ENCODE measurements at places on chromosomes 1 and 21. TPM values are rescaled to one million over a fixed set of nuclear protein-coding genes. Genes with fewer than 3 reads are reported as not detected.

DNA sequence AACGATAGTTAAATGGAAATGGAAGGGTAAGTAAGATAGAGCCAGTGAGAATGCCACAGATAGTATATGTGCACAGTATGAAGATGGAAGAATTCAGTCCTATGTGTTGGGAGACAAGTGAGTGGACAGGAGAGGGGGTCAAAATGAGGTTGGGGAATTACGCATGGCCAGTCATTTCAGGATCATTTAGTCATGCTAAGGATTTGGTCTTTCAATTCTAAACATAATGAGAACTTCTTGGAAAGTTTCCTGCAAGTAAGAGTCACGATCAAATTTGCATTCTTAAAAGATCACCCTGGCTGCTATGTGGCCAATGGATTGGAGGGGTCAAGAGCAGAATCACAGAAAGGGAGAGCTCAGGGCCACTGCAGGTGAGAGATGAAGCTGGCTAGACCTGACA, 64.0 kb upstream of the KCNK2 start:
- no peak for DNase-seq

DNA sequence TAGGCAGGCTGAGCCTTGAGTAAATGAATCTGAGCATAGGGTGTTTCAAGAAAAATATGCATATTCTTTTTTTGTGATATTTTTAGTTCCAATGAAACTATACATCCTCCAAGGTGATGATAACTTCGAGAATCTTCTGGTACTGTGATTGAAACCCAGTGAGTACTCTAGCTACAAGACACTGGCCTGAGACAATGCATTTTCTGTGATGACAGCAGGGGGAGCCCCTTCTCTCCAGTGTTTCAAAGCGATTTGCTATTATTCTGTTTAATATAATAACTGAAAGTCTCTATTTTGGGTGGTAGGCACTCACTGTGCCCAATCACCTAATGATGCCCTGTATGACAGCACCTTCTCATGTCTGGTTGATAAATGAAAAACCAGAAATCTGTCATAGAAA, 12.1 kb downstream of the IRF2BP2 start:
- no peak for DNase-seq

GRCh38 chr1:240586006-240586405, 25.9 kb downstream of the GREM2 start:
- no peak for DNase-seq

- DNase-seq: no peak
These were observed 25.3 kb upstream of the SHCBP1L start for GRCh38 chr1:182978151-182978853.

Gene FCRLA
- not detected for total RNA-seq

Gene FCMR
- not detected for total RNA-seq

Gene CNN3
- 265 TPM for total RNA-seq

All from H9 (cell line).